ENCODE measurements at places on chromosomes 6 and 20.

GRCh38 chr6:42984924-42985475, 630 bp downstream of the PPP2R5D start:
- no peak for DNase-seq

GRCh38 chr20:54190217-54190616, 16.4 kb upstream of the CYP24A1 start:
- no peak for DNase-seq

GRCh38 chr20:9839626-9840025, 750 bp upstream of the PAK5 start:
- no peak for DNase-seq

DNA sequence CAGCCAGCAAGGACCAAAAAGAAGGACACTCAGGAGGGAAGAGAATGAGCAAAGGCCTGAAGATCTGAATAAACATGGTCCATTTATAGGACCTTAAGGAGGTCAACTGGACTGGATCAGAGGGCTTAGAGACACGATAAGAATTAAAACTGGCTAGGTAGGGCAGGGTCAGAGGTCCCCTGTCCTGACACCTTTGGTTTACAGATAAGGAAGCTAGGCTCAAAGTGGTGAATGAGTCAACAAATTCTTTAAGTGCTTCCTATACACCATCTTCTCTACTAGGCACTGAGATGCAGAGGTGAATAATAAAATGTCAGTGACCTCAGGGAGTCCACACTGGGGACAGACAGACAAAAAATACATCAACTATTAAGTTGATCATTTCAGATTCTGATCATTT, 70.3 kb downstream of the HIVEP2 start:
- no peak for DNase-seq

DNA sequence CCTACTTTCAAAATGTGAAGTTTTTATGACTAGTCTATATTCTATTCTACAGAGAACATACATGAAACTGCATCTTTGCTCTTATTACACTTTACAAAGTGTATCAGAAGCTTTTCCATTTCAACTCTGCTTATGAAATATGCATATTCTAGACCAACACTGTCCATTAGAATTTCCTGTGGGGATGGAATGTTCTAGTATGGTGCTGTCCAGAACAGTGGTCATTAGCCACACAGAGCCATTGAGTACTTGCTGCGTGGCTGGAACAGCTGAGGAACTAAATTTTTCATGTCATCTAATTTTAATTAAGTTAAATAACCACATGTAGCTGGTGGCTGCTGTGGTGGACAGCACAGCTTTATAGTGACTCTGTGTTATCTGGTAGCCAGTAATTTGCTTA, 105.9 kb upstream of the PDE10A start:
- DNase-seq = no peak

- DNase-seq = no peak
These were observed 35.7 kb upstream of the AIG1 start for GRCh38 chr6:143024977-143025376.

DNA sequence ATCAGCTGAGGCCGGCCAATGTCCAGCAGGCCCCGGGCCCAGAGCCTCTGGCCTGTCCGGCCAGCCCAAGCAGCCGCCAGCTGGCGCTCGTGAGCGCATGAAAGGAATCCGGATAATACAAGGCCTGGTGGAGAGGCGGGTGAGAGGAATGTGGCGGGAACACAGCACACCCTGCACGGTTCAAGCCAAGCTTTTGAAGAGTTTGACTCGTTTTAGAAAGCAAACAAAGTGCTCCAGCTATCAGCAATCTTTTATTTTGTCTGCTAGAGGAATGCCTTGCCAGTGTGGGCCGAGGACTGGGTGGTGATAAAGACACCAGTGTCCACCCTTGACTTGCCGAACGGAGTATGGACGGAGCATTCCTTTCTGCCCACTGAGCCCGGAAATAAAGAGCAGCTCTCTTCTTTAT, 9.3 kb upstream of the NEDD9 start:
- DNase-seq = no peak

- DNase-seq = no peak
These were observed 39.6 kb downstream of the HLA-F start for GRCh38 chr6:29762781-29763214.

- DNase-seq = no peak
These were observed 98.1 kb downstream of the MAP3K7 start for GRCh38 chr6:90488816-90489215.

DNA sequence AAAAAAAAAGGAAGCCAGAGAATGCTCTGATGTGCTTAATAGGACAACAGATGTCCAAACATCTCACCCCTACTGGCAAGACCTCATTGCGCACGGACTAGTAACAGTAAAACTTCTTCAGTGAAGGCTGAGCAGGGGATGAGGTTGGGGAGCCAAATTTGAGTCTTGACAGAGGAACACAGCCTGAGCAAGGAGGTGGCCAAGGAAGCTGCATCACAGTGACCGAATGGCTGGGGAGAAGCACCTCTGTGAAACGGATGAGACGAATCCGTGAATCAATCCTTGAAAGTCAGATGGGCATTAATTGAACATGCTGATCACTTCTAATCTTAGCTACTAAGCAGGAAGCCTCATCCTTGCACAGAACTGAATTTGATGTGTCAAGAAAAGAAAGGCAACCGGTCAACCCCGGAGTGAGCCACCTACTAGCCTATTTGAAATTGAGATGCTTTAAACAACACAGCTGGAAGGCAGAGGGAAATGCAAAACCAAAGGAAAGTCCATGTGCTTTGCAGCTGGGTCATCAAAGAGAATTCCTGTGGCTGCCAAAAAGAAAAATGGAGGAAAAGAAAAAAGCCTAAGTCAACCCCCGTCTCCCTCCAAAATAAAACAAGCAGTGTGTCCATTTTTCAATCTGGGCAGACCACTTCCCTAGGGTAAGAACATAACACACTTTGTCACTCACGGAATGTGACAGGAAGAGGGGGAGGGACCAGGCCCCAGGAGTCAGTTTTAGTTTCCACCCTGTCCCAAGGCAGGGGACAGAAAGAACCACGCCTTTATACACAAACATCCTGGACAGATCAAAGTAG, 29.5 kb downstream of the PXDC1 start:
- no peak for DNase-seq

GRCh38 chr6:38877721-38878120, 162.6 kb downstream of the DNAH8 start:
- DNase-seq = no peak

GRCh38 chr6:5518936-5519491, 257.7 kb downstream of the FARS2 start:
- DNase-seq = no peak

DNA sequence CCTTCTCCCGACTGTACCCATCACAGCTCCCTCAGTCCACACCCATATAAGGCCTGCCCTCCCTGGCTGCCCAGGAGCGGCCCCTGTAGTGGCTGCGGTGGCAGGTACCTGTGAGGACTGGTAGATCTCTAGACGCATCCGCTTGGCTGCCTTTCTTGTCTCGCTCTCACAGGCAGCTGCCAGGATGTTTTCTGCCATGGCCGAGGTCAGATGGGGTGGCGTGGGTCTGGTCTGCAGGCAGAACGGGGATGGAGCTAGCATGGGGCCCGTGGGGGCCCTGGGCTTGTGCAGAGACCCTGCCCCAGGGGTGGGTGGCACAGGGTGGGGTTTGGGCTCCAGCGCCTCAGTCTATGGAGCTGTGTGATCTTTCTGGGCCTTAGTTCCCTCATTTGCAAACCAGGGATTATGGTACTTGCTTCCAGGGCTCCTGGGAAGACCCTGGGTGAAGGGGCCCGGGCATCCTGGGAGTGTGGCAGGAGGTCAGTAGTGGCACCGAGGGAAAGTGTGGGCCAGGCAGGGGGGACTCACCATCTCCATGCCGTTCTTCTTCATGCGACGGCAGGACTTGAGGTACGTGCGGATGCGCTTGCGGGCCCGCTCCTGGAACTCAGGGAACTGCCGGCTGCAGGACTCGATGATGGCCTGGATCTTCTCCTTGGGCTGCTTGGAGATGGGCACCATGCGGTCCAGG, 94.8 kb downstream of the ASXL1 start:
- no peak for DNase-seq

DNA sequence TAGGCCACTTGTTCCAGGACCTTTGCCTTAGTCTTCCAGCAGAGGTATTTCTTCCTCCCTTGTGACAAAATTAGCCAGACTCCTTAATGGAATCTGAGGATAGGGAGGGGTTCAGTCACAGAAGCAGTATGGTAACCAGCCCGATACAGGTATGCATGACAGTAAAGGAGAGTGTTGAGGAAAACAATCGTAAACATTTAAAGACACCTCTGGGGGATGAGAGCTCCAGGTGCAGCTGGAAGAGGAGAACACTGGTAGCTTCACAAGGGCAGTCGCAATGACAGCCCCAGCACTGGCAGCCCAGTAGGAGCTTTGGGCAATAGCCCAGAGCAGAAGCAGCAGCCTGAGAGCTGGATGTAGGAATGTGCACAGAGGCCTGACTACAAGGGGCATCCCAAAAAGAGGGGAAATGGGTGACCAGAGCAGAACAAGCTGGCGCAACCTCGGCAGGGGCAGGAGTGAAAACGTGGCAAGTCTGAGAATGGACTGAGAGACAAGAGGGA, 344.9 kb upstream of the JAG1 start:
- no peak for DNase-seq

DNA sequence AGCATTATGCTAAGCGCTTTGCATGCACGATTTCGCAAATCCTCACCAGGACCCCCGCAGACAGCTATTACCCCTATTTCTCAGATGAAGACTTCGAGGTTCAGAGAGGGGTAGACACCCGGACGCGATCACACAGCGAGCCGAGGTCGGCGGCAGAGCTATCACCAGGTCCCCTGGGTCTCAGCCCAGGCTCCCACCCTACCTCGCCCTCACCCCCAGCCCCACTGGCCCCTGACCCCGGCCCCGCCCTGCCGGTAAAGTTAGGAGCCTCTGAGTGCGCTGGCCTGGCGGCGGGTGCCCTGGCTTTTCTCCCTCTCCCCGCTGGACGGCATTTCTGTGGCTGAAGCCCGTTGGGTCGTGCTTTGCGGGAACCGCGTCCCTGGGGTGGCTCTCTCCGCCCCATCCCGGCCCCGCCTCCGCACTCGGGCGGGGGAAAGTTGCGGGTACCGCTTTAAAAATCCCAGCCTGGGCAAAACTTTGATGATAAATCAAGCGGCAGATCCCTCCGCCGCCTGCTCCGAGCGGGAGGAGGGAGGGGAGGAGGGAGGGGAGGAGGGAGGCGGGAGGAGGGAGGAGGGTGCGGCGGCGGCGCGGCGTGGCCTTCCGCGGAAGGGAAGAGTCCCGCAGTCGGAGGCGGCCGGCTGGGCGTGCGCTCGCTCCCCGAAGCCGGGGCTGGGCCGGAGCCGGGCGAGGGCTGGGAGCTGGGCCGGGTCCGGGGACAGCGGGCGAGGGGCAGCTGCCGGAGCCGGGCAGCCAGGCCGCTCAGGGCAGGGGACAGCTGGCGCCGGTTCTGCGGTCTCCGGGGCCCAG, at the start of gene VSTM2L:
VSTM2L (plus strand) TSS at position 624 of the 810 bp plus-strand sequence. CDS start 224 bp downstream, outside the sequence.
- no peak for DNase-seq

DNA sequence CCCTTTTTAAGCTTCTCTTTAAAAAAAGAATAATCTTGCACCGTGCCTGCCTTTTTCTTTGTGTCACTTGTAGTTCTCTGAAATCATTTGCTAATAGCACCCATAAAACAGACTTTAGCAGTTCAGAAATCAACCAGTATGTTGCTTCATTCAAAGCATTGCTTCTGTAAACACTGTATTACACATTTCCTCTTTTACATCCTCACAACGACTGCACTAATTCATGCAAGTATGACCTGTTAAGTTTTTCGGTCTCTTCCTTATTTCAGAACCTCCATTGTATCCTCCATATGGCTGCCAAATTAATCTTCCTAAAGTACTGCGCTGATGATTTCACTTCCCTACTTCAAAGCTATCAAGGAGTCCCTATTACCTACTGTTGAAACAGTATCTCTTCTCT, 142.9 kb upstream of the RNF217 start:
- no peak for DNase-seq

DNA sequence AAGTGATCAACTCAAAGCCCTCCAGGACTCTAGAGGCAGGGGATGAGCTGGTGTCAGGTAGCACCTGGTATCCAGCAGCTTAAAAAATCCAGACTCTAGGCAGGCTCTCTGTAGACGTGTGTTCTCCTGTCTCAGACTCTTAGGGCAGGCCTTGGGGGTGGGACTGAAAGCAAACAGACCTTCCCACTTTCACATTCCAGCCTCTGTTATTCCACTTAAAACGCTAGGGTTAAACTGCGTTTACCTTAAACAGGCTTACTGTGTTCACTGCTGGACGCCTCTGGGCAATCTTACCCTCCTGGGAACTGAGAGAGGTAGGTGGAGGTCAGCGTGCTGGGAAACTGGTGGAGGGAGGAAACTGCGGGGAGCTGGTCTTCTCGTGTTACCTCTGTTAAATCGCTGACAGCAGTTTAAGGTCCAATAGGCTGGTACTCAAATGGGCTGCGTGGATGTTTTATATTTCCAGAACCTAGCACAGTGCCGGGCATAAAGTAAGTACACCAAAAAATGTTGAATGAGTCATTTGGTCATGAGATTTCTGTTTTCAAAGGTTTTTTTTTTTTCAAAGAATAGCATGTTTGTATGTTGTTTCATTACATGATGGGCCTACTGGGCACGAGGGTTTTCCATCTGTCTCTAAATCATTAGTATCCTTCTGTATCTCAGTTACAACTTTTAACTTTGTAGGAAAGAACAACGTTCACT, at the start of gene GCNT2:
GCNT2 (plus strand) TSS at position 248 of the 705 bp plus-strand sequence. CDS start 7,561 bp downstream, outside the sequence.
- no peak for DNase-seq

- no peak for DNase-seq
These were observed 456.9 kb upstream of the ID4 start for GRCh38 chr6:19380293-19380692.

DNA sequence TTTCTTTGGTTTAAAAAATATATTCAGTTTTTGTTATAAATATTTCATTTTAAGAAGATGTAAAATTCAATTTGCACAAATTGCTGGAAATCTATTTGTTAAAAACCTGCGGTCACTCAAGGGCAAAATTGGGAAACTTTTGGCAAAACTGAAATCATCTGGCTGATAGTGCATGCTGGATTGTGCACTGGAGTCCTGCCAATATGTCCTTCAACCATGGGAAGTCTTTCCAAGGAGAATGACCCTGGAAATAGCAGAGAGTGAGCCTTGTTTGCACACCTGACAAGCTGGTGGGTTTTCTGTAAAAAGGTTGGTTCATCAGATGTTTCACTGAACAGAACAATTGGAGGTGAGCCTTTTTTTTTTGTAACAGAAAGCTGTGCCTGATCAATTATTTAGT, 413.5 kb downstream of the BTBD3 start:
- no peak for DNase-seq

GRCh38 chr6:167560673-167561569, 236.0 kb downstream of the TTLL2 start:
- no peak for DNase-seq

GRCh38 chr6:155466539-155466938, 10.9 kb upstream of the NOX3 start:
- DNase-seq = no peak

- no peak for DNase-seq
These were observed 75.1 kb downstream of the COL12A1 start for GRCh38 chr6:75130784-75131183.

Measured in activated CD4-positive, alpha-beta T cell treated with anti-CD3 and anti-CD28 coated beads, Interleukin-2, amount 50 U/mL, for 48 hours (primary cell).